ENCODE measurements at places on chromosomes 16 and 17.

DNA sequence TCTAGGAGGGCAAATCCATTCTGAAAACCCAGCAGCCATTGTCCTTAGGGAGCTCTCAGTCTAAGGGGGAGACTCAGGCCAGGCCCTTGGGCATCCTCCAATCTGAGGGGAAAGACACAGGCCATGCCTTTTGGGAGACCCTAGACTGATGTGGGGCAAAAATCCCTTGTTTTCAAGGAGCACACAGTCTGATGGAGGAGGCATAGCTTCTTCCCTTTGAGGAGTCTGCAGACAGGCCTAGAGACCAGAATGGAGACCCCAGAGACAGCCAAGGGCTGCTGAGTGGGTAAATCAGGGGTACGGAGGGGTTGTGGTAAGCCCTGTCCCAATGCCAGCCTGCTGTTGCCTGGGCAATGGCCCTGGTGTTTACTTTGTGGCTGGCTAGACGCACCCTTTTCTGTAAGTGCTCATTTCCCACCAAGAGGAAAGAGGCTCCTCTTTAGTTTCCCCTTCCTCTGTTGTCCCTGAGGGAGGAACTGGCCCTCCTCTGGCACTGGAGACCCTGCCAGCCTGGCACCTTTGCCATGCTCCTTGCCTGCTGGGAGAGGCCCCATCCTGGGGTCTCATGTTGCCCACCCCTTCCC is 19.3 kb downstream of the ARHGAP23 start:
- no peak for DNase-seq

- no peak for DNase-seq
Observed at GRCh38 chr16:89697161-89697615, 4.3 kb downstream of the SPATA2L start.

DNA sequence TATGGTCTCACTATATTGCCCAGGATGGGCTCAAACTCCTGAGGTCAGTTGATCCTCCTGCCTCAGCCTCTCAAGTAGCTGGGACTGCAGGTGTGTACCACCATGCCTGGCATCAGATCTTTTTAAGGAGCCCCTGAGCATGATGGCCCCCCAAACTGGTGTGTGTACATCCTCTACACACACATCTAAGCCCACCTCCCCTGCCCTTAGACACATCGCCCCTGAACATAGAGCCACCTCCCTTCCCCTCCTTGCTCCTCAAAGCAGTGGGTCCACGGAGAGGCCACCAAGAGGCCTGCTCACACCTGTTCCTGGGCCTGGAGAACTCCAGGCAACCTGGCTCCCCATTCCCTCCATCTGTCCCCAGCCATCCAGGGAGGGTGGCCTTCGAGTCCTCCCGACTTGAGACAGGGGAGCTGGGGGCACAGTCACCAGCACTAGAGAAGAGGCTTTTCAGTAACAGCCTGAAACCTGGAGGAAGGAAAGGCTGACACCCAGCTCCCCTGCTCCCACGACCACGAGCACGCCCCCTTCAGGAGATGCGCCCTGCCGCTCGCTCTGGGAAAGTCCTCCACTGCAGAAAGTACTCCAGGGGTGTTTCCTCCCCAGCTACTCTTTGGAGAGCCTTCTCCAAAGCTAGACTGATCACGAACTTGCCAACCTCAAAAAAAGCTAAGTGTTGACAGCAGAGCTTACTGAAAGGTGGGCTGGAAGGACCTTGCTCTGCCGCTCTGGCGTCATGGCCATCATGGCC is 12.6 kb upstream of the PRR29 start:
- peak; percentile 48 for DNase-seq

- DNase-seq = no peak
Observed at GRCh38 chr16:3029491-3030221, 5.8 kb downstream of the THOC6 start.

DNA sequence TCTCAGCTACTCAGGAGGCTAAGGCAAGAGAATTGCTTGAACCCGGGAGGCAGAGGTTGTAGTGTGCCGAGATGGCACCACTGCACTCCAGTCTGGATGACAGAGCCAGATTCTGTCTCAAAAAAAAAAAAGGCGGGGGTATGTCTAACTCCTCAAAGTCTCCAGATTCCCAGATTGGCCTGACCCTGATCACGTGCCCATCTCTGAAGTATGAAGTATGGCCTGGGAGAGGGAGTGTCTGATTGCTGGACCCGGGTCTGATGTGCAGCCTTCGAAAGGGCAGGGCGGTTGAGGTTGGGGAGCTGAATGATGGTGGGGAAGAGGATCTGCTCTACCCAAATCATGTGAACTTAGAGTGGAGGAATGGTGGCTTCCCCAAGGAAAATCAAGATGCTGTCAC is 17.3 kb upstream of the AQP8 start:
- DNase-seq = no peak

GRCh38 chr16:78574571-78574970 is 475.1 kb downstream of the WWOX start:
- no peak for DNase-seq

GRCh38 chr16:3035972-3036725 is 595 bp downstream of the BICDL2 start:
- peak; percentile 42 for DNase-seq

DNA sequence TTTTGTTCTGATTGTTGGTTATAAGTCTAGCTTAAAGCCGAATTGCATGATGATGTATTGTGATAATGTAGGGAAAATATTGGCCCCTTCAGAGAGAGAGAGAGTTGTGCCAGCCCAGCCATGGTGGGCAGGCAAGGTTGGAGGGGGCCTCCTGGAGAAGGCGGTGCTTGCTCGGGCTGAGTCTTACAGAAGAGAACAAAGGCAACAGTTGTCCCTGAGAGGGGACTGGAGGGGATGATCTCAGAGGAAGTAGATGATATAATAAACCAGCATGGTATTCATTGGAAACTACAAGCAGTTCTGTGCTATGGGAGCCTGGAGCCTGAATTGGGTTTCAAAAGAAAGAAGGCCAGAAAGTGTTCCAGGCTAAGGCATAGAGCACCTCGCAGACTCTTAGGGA is 173.8 kb downstream of the RPTOR start:
- no peak for DNase-seq

- no peak for DNase-seq
Observed at GRCh38 chr16:75108792-75109731, 7.5 kb downstream of the LDHD start.

DNA sequence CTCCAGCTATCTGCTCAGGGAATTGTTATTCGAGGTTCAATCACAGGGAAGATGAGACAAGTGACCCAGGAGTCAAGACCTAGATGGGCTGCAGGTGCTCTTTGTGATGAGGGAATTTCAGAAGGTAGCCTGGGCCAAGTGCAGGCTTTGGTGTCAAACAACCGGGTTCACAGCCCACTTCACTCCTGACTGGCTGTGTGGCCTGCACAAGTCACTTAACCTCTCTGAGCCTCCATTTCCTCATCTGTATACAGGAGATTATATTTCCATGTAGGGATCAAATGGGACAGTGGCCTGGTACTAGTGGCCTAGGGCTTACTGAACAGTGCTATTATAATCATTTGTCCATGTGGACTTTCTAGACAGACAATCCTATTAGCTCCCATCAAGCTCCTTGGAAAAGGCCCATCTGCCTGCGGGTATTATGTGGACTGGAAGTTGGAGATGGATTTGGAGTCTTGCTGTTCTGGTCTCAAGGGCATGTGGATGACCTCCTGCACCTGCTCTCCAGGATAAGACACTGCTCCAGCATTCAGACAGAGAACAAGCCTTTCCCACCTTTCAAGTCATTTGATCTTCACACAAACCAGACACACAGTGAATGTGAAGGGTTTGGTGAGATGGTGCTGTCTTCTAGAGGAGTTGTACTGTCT is 3.1 kb upstream of the MT1X start:
- DNase-seq = no peak

DNA sequence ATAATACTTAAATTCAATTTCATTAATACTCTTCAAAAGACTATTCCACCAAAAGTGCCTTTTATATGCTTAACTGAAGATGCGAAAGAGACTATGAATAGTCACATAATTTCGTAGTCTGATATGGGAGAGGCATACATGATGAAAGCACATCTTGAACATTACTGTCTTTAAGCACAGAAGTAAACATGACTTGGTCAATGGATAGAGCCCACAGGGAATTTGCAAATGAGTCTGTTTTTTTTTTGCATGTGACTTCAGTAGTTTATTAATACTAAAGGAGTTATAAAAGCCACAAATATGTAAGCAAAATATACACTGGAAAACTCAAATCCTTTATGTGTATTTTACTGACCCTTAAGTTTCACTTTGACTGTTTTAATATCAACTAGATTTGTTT is 15.9 kb downstream of the ADPRM start:
- no peak for DNase-seq

- no peak for DNase-seq
Observed at GRCh38 chr17:63447471-63448009, 1.4 kb upstream of the CYB561 start.

DNA sequence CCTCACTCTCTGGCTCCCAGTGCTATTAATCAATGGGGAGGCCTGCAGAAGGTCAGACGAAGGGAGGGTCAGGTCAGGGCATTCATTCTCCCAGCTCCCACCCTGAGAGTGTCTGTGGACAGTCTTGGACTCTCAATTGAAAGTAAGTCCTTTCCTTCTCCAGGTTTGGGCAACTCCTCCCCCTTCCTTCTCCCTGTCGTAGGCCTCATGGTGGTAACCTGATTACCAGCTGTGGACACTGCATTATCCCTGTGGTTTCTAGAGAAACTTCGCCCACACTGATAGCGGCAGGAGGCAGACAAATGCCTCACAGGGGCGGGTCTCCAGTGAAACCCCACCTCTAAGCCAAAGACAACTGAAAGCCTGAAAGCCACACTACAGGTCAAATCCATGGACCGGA is 57.7 kb upstream of the SLC25A19 start:
- no peak for DNase-seq

DNA sequence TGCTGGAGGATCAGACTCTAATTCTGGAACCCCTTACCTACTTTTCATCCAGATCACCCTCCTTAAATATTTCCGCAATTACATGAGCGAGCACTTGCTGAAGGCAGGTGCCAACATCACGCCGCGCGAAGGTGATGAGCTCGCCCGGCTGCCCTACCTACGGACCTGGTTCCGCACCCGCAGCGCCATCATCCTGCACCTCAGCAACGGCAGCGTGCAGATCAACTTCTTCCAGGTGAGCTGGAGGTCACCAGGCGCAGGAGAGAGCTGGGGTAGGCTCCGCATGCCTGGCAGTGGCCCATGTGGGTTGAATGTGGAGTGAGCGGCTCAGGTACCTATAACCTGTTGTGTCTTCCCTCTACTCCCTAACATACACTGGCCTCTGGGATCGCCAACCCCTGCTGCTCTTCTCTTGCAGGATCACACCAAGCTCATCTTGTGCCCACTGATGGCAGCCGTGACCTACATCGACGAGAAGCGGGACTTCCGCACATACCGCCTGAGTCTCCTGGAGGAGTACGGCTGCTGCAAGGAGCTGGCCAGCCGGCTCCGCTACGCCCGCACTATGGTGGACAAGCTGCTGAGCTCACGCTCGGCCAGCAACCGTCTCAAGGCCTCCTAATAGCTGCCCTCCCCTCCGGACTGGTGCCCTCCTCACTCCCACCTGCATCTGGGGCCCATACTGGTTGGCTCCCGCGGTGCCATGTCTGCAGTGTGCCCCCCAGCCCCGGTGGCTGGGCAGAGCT is 10.9 kb downstream of the PLK1 start:
- no peak for DNase-seq

DNA sequence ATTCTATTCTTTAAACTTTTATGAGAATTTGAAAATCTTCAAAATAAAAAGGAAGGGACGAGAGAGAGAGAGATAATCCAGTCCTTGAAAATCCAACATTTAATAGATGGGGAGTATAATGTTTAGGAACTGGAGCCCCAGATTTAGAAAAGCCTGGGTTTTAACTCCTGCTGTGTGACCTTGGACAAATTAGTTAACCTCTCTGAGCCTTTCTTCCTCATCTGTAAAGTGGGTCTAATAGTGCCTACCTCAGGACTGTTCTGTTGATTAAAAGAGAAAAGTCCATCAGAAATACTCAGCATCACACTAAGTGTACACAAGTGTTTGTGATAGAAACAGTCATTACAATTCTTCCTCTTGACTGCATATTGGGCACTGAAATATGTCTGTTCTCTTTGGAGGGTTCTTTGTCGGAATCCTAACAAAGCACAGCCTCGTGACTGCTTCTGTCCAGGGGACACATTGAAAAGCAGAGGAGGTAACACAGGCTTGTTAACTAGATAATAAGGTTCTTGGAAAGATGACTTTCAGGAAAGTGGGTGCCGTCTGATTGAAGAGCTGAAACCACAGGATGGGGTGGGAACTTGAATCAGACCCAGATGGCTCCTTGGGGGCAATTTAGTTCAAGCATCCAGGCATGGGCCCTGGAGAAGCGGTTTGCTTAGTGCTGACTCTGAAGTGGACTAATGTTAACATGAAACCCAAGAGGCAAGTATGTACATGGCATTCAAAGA is 128.2 kb downstream of the CLEC16A start:
- no peak for DNase-seq

GRCh38 chr16:31134625-31135534 is 647 bp downstream of the PRSS8 start:
- DNase-seq = peak; percentile 63

GRCh38 chr16:26605626-26606271 is 461.0 kb upstream of the C16orf82 start:
- DNase-seq = no peak

DNA sequence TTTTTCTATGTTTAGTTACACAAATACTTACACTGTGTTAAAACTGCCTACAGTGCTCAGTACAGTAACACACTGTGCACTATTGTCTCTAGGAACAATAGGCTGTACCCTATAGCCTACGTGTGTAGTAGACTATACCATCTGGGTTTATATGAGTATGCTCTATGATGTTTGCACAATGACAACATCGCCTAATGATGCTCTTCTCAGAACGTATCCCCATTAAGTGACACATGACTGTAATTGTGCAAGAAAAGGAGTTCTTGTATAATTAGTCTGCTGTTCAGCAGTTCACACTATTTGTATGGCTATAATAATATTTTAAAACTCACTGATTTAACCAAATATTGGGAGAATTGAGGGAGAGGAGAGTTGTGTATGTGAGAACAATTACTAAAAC is 173.7 kb downstream of the TRIM37 start:
- no peak for DNase-seq

GRCh38 chr17:19659366-19660177 is 11.0 kb downstream of the ALDH3A2 start:
- DNase-seq = no peak

DNA sequence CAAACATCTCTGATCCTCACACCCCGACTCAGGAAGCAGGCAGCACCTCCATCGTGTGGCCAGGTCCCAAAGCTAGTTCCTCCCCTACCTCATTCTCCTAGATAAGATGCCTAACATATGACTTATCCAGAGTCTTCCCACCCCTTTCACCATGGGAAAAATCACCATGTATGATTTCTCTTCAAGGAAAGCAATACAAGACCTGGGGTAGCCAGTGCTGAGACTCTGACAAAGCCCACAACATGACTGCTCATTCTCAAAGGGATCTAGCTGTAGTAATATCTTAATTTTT is 45.1 kb downstream of the CMTM4 start:
- DNase-seq = no peak
